ENCODE measurements at places on chromosomes 7 and 10.

- no peak for DNase-seq
These were observed 124.4 kb upstream of the ZNF804B start for GRCh38 chr7:88635149-88635548.

GRCh38 chr10:116817178-116817577 is 32.1 kb upstream of the ENO4 start:
- no peak for DNase-seq

DNA sequence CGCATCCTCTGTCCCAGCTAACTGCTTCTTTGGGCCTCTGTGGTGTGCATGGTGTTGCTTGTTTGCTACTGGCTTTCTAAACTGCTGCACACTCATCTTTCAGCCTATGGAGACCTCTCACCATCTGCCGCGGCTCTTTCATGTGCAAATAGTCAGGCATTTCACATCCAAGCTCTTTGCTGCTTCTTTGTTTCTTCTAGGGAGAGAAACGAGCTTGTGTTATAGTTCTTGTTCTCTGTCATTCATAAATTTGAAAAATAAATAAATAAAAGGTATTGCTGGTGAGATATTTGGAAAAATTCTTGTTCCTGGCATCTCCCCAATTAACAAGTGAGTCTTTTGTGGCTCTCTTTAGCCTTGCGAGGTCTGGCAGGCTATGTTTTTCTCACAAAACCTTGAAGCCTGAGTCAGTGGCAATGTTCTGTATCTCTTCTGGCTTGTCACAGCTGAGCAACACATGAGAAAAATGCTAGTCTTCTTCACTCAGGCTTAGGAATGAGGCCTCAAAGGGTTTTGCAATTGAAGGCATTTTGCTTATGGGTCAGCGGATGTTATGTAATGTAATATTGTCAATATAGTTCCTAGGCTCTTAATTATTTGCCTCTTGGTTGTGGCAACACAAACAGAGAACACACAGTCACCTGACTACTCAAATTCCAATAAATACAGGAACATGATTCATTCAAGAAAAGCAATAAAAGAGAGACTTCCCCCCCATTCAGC is 274.0 kb downstream of the FRMD4A start:
- no peak for DNase-seq

DNA sequence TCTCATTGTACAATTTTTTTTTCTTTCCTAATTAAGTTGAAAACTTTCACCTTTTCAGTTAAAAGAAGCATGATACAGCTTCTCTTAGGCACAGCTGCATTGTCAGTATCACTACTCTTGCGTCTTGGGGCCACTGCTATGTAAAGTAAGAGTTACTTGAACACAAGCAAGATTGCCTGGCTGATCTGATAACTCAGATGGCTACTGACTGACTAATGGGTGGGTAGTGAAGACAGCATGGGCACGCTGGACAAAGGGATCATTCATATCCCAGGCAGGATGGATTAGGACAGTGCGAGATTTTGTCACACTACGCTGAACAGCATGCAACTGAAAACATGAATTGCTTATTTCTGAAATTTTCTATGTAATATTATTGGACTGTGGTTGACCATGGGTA is 11.6 kb upstream of the ADAMTS14 start:
- no peak for DNase-seq

DNA sequence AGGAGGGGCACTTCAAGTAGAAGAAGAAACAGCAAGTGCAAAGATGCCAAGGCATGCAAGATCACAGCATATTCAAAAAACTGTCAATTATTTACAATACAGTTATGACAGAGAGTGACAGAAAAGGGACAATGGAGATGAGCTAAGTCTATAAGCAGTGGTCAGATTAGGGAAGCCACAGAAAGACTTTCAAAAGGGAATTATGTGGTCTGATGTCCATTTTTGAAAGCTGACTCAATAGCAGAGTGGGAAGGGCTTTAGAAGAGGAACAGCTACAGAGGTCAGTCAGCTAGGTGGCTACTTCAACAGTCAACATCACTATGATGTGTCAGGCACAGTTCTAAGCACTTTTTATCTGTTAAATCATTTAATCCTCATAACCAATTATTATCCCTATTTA is 45.2 kb upstream of the SPOCK2 start:
- DNase-seq, result no peak

GRCh38 chr10:116000151-116000842 is 272.7 kb downstream of the GFRA1 start:
- no peak for DNase-seq

- no peak for DNase-seq
These were observed 9.1 kb downstream of the TMEM270 start for GRCh38 chr7:73870041-73870492.

DNA sequence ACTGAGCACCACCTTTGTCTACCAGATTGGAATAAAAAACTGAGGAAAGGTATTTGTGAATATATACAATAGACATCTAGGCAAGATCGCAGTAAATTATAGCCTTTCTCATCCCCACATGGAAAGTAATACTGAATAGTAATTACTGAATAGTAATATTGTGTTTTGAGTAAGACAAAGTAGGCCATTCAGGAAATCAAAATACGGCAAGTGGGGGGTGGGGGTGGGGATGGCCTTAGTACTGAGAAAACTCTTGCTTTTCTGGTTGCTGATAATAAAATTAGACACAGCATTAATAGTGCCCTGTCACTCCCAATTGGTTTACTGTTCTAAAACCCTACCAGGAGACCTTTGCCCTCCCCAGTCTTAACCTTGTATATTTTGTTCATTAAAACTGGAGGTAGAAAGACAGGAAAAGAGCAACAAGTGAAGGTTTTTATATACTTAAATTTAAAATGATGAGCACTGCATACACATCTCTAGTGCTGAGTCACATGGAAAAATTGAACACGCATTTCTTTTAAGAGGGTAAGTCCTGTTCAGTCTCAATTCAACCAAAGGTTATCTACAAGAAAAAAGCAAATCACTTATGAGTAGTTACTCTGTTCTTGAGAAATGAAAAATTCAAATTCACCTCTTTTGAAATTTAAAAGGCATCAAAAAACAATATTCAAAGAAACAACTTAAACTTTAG is 65.6 kb downstream of the IGF2BP3 start:
- DNase-seq, result no peak

DNA sequence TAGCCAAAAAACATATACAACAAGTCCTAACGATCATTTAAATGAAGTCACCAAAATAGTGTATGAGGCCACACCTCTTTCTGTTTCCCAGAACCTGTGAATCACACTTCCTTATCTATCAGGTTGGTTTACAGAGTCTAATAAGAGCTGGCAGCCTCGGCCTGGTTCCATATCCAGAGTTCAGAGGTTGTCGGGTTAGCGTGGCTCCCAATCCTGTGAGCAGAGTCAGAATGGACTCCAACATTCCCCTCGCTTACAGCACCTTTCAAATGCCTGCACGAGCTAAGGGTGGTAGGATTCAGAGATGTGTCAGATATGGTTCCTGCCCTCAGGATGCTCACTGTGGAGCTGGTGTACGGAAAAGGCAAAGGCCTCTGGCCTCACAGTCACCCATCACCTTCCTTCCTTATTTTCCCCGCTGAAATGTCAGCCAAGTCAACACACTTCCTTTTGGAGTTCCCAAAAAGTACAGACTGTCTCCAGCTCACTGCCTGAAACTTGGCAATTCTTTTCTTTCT is 6.0 kb downstream of the IL15RA start:
- DNase-seq, result no peak

GRCh38 chr10:11261687-11262493 is 244.2 kb downstream of the CELF2 start:
- DNase-seq, result no peak

GRCh38 chr10:132336919-132337407 is 5.0 kb downstream of the LRRC27 start:
- no peak for DNase-seq

- no peak for DNase-seq
These were observed 516.9 kb downstream of the GLRX3 start for GRCh38 chr10:130652964-130653578.

DNA sequence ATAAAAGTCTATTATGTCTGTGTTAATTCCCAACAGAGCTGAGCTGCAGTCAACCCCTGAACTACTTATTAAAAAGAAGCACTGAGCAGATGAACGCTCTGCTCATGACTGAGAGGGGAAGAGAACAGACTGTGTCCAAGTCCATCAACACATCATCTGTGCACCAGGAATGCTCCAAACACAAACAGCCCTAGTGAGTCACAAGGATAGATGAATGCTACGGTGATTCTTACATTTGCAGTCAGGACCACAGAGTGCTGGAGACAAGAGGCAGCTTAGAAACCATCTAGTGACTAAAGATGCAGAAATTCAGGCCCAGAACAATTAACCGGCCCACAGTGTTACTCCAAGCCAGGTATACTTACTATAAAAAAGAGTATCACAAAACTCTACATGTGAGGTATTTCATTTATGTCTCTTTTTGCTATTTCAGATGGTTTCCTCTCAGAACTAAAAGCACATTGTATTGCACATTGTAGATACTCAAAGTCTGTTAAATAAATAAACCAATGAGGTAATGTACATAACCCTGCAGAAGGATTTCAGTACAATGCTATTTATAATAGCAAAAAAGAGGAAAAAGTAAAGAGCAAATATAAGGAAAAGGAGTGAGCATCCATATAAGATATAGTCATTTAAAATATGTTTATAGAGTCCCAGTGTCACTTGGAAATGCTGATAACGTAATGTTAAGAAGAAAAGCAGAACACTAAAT is 159.2 kb downstream of the KCNMA1 start:
- no peak for DNase-seq

GRCh38 chr10:101939729-101940128 is 96.1 kb upstream of the KCNIP2 start:
- no peak for DNase-seq
